Breast epithelium (tissue), 4 donors: ENCODE measurements at places on chromosomes 3 and 15.

GRCh38 chr3:36477655-36478054 lies 97.4 kb downstream of the STAC start:
- no peak overlapping the region for H3K4me3 ChIP-seq
- no peak overlapping the region for H3K27ac ChIP-seq
- H3K4me1 ChIP-seq = no peaks in the 10 kb centered on the region
- H3K27me3 ChIP-seq = no peaks in the 10 kb centered on the region
- no peaks in the 10 kb centered on the region for H3K36me3 ChIP-seq

DNA sequence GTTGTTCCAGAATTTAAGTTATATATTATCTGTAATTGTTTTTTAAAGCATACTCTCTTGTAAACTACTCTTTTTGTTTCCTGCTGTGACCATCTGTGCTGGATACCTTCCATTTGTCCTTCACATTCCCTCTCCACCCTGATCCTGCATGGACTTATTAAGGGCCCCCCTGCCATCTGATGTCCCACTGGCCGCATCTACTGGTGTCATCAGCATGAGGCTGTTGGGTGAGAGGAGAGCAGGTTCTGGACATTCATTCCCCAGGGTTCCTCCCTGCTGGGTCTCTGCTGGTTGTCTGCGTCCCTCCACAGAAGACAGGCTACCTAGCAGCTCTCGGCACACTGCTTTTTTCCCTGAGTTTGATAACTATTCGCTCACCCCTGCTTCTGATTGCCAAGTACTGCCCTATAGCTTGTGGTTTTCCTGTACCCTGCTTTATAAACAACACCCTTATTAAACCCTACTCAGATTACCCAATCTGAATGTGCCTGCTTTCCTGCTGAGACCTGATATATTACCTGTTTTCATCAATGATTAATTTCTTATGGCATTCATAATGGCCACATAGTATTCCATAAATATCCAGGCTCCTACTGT lies 7.7 kb downstream of the CMTM8 start:
- no peak for DNase-seq
- H3K27ac ChIP-seq = peak overlapping the region; percentile 41
- no peaks in the 10 kb centered on the region for H3K27me3 ChIP-seq
- H3K4me3 ChIP-seq = no peak overlapping the region

GRCh38 chr15:85333132-85333831 lies 47.1 kb upstream of the AKAP13 start:
- no peak for DNase-seq
- no peaks in the 10 kb centered on the region for H3K27me3 ChIP-seq
- peaks cover 4% of the 10 kb centered on the region for H3K4me1 ChIP-seq
- H3K27ac ChIP-seq = no peak overlapping the region

DNA sequence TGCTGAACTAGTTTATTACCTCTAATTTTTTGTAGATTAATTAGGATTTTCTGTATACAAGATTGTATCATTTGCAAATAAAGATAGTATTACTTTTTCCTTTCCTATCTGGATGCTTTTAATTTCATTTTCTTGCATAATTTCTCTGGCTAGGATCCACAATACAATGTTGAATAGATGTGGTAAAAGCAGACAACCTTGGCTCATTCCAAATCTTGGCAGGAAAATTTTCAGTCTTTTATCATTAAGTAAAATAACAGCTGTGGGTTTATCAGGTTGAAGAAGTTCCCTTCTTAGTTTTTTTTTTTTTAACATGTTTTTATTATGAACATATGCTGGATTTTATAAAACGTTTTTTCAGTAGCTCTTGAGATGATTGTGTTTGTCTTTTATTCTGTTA lies 422.6 kb downstream of the AGBL1 start:
- H3K27ac ChIP-seq = no peak overlapping the region
- no peaks in the 10 kb centered on the region for H3K4me1 ChIP-seq
- DNase-seq = no peak
- no peaks in the 10 kb centered on the region for H3K36me3 ChIP-seq
- H3K27me3 ChIP-seq = no peaks in the 10 kb centered on the region
